ENCODE measurements at places on chromosomes 2 and 18. TPM values are rescaled to one million over a fixed set of nuclear protein-coding genes. Genes with fewer than 3 reads are reported as not detected.
A peak's percentile ranks its signal among the peaks of the same experiment; 100 is the strongest.

Gene CRYBA2
- not detected for total RNA-seq

- no peak for DNase-seq
These were observed 264.3 kb downstream of the NOL4 start for GRCh38 chr18:33960417-33960816.

- no peak for DNase-seq
These were observed 1.6 kb downstream of the HRH4 start for GRCh38 chr18:24461996-24462395.

DNA sequence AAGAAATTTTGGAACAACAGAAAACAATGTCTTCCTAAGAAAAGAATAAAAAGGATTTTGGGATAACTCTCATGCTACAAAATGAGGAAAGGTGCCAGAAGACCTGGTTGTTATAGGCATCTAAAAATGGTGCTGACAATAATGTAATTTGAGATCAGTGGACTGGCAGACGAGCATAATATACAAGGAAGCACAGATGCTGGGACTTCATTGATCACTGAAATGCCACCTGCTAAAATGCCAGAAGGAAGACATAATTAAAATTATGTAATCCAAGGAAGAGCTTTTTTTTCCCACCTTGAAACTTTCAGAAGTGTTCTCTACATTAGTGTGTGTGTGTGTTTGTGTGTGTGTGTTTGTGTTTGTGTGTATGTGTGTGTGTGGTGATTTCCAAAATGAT is 535.9 kb downstream of the XIRP2 start:
- DNase-seq, result no peak

DNA sequence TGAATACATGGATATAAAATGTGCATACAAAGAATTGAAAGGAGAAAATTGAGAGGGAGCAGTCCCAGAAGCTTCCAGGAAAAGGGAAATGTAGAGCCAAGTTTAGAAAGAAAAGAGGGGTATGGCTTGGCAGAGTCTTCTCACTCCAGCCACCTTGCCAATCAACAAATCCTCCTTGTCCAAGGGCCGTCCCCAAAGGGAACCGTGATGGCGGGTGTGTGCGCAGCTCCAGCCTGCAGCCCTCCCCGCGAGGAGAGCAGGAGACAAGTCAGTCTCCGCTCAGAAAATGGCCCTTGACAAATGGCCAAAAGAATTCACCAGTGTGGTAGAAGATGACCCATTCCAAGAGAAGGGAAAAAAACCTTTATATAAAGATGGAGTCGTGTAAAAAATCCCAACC is 448.3 kb upstream of the POU3F3 start:
- DNase-seq, result no peak

DNA sequence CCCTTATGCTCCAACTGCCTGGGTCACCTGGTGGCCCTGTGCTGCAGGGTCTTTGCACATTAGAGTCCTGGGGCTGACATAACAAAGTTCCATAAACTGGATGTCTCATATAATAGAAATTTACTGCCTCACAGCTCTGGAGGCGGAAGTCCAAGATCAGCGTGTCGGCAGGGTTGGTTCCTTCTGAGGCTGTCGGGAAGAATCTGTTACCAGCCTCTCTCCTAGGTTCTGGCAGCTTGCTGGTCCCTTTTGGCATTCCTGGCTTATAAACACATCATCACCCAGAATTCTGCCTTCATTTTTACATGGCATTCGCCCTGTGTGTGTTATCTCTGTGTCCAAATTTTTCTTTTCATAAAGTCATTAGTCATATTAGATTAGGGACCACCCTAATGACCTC is 170.5 kb downstream of the NDUFA10 start:
- no peak for DNase-seq

Gene DSEL
- 0.13 TPM for total RNA-seq

Gene CDH2
- total RNA-seq, result 0.18 TPM

Gene RNF144A
- 32.6 TPM for total RNA-seq

Gene FSIP2
- not detected for total RNA-seq

DNA sequence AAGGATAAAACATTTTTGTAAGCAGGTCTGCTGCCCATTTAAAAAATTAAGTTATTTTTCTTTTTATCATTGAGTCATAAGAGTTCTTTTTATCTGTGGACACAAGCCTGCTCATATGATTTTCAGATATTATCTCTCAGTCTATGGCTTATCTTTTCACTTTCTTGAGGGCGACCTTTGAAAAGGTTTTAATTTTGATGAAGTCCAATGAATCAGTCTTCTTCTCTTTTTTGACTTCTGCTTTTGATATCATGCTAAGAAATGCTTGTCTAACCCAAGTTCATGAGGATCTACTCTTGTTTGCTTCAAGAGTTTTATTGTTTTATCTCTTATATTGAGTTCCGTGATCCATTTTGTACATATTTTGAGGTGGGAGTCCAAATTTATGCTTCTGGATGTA is 36.5 kb downstream of the PSMD14 start:
- no peak for DNase-seq

DNA sequence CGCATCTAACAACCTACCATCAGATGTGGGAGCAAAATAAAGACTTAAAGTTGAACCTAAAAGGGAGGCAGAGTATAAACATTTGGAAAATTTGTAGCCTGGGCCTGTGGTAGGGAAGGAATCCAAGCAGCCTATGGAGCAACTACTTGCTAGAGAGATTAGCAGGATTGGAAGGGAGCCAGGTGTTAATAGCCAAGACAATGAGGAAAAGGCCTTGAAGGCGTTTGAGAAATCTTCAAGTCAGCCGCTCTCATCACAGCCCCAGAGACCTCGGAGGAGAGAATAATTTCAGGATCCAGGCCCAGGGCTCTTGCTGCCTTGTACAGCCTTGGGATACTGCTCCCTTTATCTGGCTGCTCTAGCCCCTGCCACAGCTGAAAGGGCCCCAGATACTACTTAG is 219.7 kb downstream of the THSD7B start:
- no peak for DNase-seq

Gene EIF5B
- total RNA-seq, result 75.3 TPM

GRCh38 chr18:74139888-74140287 is 7.7 kb downstream of the FBXO15 start:
- peak; percentile 76 for DNase-seq

Gene CNRIP1
- total RNA-seq, result not detected

Gene MEP1B
- not detected for total RNA-seq

DNA sequence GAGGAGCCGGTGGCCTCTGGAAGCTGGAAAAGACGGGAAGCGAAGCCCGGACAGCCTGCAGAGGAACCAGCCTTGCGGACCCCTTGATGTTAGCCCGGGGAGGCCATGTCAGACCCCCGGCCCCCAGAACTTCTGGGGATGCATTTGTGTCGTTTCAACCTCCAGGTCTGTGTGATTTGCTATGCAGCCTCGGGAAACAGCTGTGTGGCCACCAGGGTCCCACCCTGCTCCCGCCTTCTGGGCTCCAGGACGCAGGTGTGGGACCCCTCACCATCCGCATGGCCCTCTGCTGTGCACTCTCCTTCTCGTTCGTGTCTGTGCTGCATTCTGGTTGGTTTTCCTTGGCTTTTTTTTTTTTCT is 13.3 kb downstream of the NEU4 start:
- no peak for DNase-seq

Gene KIF5C
- total RNA-seq, result 10.2 TPM

- DNase-seq, result no peak
These were observed 29.2 kb downstream of the G6PC2 start for GRCh38 chr2:168930242-168930641.

DNA sequence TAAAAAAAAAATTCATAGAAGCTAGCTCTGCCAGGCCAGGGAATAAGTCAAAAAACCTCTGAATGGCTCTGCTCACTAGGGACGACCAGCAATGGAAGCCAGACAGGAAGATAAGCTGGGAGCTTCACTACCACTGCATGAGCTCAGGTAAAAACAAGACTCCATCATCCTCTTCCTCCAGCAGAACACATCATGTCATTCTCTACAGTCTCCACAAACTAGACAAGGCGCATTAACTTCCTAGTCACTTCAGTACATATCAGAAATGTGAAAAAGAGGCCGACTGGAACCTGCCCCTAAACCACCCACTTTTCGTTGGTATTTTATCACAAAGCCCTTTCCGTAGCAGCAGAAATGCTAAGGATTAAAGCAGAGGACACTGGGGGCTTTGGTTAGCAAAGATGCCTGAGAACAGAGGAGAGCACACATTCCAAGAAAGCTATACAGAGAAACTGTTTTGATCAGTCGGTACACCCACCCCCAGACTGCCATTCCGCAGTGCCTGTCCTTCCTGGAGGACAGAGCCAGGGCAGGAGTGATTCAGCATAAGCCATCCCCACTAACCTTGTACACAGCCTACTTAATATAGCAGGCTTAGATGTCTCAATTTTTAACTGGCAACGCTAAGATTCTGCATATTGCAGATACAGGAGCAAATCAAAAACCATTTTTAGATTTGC is 53.4 kb downstream of the AAK1 start:
- no peak for DNase-seq

DNA sequence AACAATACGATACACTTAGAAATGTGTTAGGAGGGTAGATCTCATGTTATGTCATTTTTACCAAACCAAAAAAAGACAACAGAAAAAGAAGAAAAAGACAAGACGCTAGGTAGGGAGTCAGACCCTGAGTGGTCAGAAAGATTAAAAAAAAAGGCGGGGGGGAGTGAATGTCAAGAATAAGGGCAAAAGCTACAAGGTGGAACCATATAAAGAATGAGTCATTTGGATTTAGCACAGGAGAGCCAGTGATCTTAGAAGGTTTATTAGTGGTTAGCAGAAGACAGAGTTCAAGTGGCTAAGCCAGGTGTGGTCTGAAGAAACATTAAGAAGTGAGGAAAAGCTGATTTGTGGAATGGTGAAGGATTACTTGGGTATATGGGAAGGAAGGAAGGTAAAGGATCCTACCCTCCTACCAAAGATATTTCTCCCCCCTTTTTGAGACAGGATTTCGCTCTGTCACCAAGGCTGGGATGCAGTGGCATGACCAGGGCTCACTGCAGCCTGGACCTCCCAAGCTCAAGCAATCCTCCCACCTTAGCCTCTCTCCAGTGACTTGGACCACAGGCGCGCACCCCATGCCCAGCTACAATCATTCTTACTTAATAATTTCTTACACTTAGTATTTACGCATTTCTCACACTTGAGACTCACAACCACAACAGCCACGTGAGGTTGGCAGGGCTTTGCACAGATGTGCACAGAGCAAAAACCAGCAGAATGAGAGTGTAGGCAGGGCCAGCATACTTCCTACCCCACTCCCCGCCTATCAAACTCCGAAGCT is 2.6 kb downstream of the DSC2 start:
- DNase-seq, result no peak

Gene CFAP221
- total RNA-seq, result not detected

DNA sequence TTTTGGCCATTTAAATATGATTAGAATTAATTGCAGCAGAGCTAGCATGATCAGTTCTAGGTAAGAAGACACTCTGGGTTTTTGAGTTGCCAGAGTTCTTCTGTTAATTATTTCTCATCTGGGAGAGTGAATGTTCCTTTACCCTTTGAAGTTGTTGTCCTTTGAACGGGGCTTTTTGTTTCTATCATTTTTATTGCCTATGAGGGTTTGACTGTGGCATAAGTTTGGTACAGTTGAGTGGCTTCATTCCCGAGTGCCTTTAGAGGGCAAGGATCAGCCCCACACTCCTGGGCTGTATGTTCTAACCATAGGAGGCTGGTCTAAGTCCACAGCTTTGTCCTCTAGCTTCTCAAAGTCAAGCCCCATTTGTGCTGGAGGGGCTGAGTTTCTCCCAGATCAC is 804.3 kb downstream of the KCNJ3 start:
- DNase-seq, result no peak

GRCh38 chr2:215664847-215665525 is 229.1 kb upstream of the FN1 start:
- no peak for DNase-seq

Gene IL1F10
- total RNA-seq, result not detected

DNA sequence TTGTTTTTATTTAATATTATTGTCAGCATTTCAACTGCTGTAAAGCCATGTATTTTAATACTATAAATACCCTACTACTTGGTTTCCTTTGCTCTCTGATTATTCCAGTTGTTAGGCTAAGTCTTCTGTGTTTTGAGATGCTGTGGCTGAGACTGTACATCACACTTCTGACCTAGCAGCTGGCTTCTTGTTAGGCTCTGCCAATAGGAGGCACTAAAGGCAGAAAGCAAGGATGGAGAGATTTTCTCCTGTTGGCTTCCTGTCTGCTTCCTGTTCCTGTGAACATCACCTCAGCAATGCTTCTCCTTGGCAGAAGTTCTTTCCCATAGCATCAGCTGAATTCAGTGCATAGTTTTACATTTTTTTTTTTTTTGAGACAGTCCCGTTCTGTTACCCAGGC is 68.3 kb upstream of the YPEL5 start:
- no peak for DNase-seq

Gene B3GNT7
- 0.29 TPM for total RNA-seq

Gene ALPP
- total RNA-seq, result not detected

DNA sequence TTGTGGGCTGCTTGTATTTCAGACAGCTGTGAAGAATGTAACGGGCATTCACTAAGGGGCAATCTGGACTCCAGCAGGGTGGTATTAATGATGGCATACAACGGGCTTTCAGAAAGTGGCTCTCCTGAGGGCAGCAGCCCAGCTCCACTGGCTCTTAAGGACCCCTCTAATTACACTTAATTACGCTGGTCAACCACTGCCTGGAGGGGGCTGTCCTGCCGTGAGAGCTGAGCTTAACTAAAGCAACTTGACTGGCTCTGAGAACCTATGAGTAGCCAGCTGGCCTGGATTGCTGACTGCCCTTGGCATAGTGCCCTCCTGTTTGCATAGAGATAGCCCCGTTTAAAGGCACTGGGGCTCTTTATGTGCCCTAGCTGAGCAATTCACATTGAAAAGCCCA is 3.8 kb downstream of the LIPG start:
- no peak for DNase-seq

- DNase-seq, result no peak
These were observed 197.3 kb upstream of the TWIST2 start for GRCh38 chr2:238650536-238650935.

GRCh38 chr2:212409560-212409959 is 129.0 kb downstream of the ERBB4 start:
- DNase-seq, result no peak

Gene DSG4
- total RNA-seq, result not detected

Gene TWIST2
- not detected for total RNA-seq

Gene CAPG
- total RNA-seq, result 18.7 TPM

DNA sequence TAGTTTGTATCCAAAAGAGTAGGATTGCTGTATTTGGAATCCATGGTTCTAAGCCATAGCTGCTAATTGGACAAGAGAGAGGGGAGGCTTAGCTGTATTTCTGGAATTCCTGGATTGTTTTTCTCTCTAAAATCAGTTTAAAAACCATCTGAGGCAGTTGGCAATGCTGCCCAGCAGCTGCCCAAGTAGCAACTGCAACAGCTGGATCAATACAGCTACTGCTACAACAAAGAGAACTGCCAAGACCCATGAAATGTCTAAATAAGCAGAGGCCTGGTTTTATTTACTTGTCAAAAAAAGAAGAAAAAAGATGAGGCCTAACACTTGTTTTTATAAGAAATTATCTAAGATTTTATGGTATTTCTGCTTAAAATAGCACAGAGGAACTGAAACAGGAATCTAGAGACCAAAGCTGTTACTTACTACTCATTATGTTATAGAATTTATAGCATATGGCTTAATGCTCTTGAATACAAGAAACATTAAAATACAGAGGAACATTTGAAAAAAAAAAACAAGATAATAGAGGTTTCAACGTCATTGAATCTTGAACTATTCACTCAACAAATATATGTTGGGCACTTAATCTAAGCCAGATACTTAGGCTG is 39.1 kb downstream of the TMEFF2 start:
- no peak for DNase-seq

All from activated CD8-positive, alpha-beta T cell treated with anti-CD3 and anti-CD28 coated beads for 36 hours (primary cell).